ENCODE measurements at places on chromosomes 13 and 19. TPM values are rescaled to one million over a fixed set of nuclear protein-coding genes. Genes with fewer than 3 reads are reported as not detected.

HSH2D gene
- 0.28 TPM for total RNA-seq

CCDC70 gene
- not detected for total RNA-seq

ICAM1 gene
- 60.0 TPM for total RNA-seq

WDR87 gene
- total RNA-seq: not detected

RETN gene
- total RNA-seq: not detected

YIF1B gene
- 74.7 TPM for total RNA-seq

PRR19 gene
- 1.7 TPM for total RNA-seq

ZNF439 gene
- total RNA-seq: 0.26 TPM

APLP1 gene
- total RNA-seq: 10.7 TPM

PDE4C gene
- total RNA-seq: not detected

GIPR gene
- total RNA-seq: 1.4 TPM

ICAM4 gene
- 1.5 TPM for total RNA-seq

LACC1 gene
- 22.2 TPM for total RNA-seq

SULT2B1 gene
- total RNA-seq: not detected

KLK4 gene
- not detected for total RNA-seq

HSD17B14 gene
- total RNA-seq: 3.0 TPM

OLFM4 gene
- not detected for total RNA-seq

SLC17A7 gene
- total RNA-seq: 0.16 TPM

CEACAM8 gene
- total RNA-seq: not detected

CPAMD8 gene
- total RNA-seq: 1.2 TPM

ZNF599 gene
- 5.7 TPM for total RNA-seq
